Activated T-helper 17 cell treated with anti-CD3 and anti-CD28 coated beads, Interleukin-2, amount 50 U/mL, for 72 hours (primary cell): ENCODE measurements at places on chromosomes 7 and 10. TPM values are rescaled to one million over a fixed set of nuclear protein-coding genes. Genes with fewer than 3 reads are reported as not detected.

- peak; percentile 26 for ATAC-seq
These were observed at the start of gene TFPI2 for GRCh38 chr7:93890464-93891068. Gene TFPI2, minus strand, starts transcription at chr7:93890753. Its CDS starts 75 bp downstream, at chr7:93890678.

HOXA1 gene
- total RNA-seq, result not detected

GRCh38 chr7:101582971-101583370, 46.1 kb downstream of the MYL10 start:
- no peak for ATAC-seq

- ATAC-seq, result no peak
These were observed 10.3 kb downstream of the GFRA1 start for GRCh38 chr10:116262678-116263077.

SMO gene
- not detected for total RNA-seq

DNA sequence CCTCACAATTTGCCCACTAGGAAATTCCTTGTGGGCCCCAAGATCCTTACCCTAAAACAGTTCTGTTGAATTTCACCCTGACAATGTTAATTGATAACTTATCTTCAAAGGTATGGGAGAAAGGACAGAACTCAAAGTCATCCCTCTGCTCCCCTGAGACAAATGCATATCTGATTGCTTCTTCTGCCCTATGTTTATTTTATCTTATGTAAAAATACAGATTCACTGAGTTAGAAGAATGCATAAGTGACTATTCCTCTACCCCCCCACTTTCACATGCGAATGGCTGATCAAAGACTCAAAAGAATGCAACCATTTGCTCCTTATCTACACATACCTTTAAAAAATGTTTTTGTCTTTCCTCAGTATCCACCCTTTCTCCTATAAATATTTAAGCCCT, 235.7 kb upstream of the SEMA3C start:
- ATAC-seq, result no peak

- ATAC-seq, result no peak
These were observed 3.6 kb upstream of the GPR146 start for GRCh38 chr7:1040790-1041189.

DNA sequence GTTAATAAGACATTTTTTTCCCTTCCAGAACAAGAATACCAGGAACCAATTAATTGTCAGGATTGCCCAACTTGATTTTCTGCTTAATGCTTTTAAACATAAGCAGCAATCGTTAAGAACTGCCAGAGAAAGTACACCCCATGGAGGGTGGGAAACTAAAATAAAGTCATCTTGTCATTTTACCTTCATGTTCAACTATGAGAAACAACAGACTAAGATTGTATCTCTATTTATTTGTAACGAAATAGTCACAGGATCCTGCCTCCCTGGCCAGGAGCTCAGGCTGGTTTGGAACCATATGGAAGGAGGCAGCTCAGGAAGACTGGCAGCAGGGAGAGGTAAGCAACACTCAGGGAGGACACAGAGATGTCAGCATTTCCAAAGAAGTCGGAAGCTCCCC, 129.6 kb downstream of the TNS3 start:
- ATAC-seq, result no peak

GRCh38 chr10:78407009-78407711, 373.5 kb downstream of the RPS24 start:
- ATAC-seq, result peak; percentile 97

DNA sequence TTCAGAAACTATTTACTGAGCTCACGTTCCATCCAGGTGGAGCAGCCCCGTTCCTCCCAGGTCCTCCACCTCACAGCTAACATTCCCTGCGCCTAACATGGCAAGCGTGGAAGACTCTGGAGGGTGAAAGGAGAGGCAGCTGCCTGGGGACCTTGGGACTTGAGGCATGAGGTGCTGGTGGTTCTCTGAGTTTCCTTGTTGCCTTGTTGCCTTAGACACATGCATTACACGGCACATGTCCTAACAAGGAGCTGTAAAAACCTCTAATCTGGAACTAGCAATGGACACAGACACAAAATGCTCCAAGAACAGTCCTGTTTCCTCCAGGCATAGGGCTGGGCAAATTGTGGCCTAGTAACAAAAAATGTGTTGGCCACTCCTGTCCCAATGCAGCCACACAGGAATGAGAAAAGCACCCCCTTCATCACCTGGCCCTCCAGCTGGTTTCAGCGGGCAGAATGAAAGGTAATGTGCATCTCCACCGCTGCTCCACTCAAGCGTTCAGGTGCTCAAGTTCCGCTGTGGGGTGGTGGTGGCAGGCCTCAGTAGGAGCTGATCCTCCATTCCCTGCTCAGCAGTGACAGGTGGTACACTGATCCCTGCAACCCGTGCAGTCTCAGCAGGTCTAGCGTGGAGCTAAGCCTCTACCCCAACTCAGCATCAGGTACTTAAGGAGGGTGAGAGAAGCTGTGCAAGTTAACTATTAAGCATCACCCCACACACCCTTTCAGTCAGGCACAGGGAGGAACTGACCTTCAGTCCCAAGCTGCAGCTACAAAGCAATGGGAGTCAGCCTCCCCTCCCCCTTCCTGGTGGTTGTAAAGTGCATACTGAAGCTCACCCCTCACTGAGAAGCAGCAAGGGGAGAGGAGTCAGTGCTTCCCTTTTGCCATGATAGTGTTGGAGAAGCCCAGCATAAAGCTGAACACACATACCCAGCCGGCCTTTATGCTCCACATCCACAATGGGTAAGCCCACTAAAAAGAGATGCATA, 382.8 kb downstream of the SDK1 start:
- ATAC-seq, result no peak

- ATAC-seq, result no peak
These were observed 283.4 kb downstream of the GFRA1 start for GRCh38 chr10:115989621-115990020.

ACSM6 gene
- not detected for total RNA-seq

FEZF1 gene
- total RNA-seq, result not detected

RNF32 gene
- 2.0 TPM for total RNA-seq

DNA sequence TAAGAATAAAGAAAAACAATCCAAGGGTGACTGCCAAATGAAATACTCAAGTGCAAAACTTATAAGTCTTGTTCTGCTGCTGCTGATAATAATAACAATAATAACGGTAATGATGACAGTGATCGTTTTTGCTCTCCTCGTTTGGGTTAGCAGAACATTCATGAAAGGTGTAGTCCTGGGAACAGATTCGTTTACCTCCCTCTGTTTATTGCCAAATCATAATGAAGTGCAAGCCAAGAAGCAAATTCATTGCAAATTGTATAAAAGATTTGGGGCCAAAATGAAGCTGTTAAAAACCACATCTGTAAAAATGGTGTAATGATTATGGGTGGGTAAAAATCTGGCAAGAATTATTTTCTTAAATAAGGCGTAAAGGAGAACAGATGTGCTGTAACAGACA, 587.2 kb upstream of the MKI67 start:
- ATAC-seq, result no peak

DNA sequence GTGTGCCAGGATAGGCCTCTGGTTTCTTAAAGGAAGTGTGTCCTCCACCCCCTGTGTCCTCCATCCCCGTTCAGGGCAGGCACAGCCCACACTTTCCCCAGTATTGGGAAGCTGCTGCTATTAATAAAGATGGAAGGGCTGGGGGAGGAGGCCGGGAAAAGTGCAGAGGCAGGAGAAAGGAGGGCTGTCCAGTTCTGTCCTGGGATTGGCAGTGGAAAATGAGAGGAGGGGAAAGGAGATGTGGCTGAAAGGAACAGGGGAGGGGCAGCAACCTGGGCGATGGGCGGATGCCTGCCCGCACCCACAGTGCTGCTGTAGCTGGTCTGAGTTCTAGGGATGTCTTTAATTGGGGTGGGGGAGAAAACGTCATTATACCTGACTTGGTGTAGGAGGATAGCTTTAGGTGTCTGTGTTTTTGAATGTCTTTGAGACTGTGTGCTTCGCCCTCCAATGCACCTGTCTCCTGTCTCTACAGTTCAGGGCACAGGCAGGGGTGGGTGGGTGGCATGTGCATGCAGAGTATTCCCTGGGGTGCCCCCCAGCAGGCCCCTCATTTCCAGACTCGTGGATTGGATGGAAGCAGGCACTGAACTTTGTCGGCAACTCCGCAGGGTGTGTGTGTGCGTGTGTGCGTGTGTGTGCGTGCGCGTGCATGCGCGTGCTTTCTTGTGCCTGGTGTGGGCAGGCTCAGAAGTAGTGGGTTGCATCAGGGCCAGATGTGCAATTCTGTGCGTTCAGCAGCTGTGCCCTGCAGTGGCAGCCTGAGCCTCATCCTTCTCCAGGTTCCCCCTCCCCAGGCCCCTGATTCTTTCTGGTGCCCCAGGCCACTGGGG, 2.5 kb downstream of the TRIM8 start:
- ATAC-seq, result no peak

- peak; percentile 43 for ATAC-seq
These were observed 20.8 kb downstream of the GHRHR start for GRCh38 chr7:30984359-30985107.

GRCh38 chr10:71802715-71803488, 29.6 kb upstream of the VSIR start:
- ATAC-seq, result no peak

AGMO gene
- not detected for total RNA-seq

- no peak for ATAC-seq
These were observed 259.8 kb upstream of the SEMA3A start for GRCh38 chr7:84454174-84454959.

DNA sequence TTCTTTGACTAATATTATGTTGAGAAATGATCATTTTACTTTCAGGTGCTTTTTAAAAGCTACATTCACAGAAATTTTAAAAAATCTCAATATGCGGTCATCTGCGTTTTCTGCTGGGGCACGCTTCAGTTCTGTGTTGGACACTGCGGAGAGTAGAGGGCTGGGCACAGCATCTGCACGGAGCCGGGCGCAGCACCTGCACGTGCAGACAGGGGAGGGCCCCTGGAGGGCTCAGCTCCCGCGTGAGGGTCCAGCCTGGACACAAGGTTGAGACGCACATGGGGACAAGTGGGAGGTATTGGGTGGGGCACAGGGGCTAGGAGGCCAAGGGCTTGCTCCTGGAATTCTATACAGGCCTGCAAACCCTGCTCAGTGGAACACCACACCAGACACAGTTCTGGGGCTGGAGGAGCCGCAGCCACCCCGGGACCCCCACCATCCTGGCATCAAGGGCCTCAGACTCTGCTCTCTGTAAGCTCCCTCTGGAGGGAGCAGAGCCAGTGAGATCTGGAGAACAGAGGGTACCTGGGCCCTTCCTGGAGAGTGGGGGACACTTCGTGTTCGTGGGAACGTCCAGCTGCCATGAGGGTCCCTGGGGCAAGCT, 20.4 kb upstream of the FAM20C start:
- ATAC-seq, result no peak

DNA sequence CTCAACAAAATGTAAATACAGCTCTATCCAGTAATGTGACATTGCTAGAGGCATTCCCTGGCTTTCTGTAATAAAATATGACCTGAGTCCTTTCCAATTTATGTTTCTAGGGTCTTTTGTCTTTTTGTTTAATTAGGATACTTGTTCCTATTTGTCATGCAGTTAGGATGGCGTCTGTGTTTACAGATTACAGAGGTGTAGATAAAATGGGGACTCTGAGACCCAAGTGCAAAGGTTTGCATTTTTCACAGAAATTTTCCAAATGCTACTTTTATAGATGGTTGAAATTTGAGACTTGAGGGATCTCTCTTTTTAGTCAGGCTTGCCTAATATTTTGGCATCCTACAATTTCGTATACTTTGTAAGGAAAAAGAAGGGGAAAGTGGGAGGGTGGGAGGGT, 332.4 kb downstream of the PTEN start:
- ATAC-seq, result no peak
